ENCODE measurements at places on chromosomes 11 and 22.

- DNase-seq: no peak
Measured at GRCh38 chr11:75510004-75510722, 15.6 kb downstream of the GDPD5 start.

GRCh38 chr22:44202261-44202789 lies 21.6 kb downstream of the PARVG start:
- no peak for DNase-seq

- no peak for DNase-seq
Measured at GRCh38 chr11:61116426-61117167, 14.3 kb downstream of the CD5 start.

DNA sequence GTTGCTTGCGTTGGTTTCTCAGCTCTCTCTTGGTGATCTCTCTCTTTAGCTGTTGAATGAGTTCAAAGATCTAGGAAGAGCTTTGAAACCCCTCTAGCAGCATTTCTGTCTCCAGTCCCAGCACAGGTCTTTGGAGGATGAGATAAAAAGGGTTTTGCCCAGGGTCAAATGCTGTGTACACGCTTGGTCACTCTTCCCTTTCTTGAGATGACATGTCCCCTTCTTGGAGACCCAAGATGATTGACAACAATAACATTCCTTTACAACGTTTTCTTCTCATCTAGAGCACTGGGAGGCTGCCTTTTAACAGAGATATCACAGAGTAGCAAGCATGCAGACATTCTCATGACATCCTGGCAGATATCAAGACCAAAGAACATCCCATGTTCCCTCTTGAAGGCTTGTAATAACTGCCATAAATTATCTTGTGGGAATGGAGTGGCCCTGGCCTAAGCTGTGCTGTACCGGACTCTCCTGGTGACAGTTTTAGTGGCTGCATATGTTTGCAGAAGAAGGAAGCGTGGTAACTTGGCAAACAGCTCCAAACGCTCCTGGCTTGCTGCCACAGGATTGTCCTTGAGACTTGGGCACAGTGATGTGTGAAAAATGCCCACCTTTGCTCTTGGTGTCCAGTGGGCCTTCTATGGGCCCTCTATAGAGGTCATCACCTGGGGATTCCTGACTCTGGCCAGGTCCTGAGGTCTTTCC lies 107.8 kb downstream of the PTPRJ start:
- DNase-seq: no peak

DNA sequence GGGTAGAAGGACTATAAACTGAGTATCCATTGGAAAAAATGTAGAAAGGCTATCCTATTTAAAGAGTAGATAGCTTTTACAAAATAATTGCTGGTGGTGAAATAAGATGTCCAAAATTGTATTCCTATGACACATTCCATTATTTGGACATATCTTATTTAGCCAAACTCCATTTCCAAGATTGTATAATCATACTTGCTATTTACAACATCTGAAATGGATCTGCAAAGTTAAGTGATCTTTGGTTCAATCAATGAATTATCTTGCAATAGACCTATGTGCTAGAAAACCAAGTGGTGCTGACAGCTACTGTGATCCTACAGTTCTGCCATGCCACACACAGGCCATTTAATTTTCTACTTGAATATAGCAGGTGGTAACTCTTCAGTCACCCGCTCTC lies 11.0 kb upstream of the BLID start:
- DNase-seq: no peak

DNA sequence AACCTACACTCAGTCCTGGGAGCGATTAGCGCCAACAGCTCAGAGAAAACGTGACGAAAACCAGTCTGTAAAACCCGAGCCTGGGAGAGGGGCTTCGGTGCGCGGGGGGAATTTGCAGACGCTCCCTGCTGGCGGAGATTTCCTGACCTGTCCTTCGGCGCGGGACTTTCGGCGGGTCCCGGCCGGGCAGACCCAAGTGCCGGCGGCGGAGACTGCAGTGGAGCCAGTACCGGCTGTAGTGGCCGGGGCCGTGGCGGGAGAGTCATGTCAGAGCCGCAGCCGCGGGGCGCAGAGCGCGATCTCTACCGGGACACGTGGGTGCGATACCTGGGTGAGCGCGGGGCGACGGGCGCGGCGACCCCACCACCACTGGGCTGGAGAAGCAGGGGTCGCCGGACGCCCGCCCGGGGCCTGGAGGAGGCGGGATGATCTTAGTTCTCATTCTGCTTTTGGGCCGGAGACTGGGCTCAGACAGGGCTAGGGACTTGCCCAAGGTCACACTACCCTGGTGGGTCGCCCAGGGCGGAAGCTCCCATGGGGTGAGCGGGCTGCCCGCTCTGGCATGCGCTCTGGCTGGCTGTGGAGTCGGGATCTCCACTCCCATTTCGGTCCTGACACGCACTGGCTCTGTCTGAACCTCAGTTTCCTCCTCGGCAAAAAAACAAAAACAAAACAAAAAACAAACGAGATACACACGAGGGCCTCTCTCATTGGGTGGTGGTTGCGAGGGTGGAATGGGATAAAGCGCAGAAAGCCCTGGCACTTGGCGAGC lies at the start of gene MTFP1:
TSS of gene MTFP1 (plus strand) at position 153 of the 772 bp plus-strand sequence. CDS start at position 265, 112 bp downstream.
- DNase-seq: peak; percentile 88

DNA sequence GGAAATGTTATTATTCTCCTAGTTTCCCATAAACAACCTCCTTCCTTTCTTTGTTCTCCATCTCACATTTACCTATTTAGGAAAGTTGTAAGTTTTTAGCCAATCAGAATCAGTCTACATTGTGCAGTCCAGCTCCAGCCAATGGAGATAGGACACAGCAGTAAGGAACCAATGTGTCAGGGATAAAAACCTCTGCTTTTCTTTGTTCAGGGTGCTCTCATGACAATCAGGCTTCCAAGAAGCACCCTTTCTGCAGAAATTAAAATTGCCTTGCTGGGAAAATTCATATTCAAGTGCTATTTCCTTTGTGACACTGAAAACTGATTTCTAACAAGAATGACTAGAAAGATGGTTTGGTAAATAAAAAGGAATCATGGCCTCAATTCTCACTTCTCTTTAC lies 14.6 kb downstream of the SCGB2A1 start:
- DNase-seq: no peak

DNA sequence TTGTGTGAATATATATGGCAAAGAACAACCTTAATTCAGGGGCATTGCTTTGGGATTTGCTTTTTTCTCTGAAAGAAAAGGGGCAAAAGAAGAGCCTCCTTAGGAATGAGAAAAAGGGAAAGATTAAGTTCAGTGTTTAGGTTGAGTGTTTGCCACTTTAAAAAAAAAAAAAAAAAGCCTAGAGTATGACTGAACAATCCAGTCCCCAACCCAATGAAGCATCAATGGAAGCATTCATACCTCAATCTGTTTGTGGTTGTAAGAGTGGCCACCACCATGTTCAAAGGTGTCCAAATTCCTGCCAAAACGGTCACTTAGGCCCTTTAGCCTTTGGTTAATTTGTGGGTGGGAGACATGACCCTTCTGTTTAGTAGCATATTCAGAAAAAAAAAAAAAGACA lies 260.6 kb downstream of the SOX6 start:
- no peak for DNase-seq

DNA sequence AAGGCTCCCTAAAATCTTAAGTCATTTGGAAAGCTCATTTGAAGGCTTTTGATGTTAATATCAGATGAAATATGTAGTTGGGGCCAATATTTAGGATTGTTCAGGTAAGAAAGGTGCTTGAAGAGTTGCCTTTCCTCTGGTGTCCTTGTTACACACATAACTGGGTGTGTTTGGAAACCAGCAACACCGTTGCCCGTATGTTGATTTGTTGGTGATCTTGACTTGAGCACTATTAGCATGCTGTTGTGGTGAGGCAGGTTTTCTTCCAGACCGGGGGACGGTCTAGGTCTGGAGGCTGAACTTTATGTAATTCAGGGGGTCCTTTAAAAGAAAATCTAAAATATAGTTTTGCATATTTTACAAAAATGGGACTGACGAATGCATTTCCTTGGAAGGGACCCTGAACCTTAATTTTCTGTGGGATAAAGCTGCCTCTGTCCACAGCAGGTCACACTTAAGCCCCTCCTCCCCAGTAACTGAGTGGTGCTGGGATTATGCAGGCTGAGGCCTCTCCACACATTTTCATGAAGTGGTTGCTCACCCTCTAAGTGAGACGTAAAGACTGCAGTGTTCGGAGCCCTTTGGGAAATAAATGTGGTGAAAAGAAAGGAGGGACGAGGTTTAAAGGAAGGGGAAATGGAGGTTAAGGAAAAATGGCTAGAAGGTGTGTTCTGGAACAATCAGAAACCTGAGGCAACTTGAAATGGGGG lies 1.8 kb downstream of the YWHAH start:
- no peak for DNase-seq

DNA sequence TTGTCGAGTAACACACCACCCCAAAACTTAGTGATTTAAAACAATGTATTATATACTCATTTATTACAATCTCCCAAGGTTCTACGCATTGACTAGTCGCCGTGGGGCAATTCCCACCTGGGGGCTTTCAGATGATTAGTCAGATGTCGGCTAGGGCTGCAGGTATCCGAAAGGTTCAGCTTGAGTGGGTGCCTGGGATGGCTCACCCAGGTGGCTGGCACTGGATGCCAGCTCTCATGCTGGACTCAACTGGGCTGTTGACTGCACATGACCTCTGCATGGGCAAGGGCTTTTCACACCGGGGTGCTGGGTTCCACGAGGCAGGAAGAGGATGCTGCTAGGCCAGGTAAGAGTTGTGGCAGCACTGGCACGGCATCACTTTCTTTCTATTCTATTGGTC lies 21.9 kb upstream of the MICAL2 start:
- no peak for DNase-seq

- no peak for DNase-seq
Measured at GRCh38 chr22:46871826-46872225, 109.4 kb downstream of the TBC1D22A start.

- DNase-seq: no peak
Measured at GRCh38 chr11:60563553-60564235, 48.5 kb downstream of the MS4A13 start.

DNA sequence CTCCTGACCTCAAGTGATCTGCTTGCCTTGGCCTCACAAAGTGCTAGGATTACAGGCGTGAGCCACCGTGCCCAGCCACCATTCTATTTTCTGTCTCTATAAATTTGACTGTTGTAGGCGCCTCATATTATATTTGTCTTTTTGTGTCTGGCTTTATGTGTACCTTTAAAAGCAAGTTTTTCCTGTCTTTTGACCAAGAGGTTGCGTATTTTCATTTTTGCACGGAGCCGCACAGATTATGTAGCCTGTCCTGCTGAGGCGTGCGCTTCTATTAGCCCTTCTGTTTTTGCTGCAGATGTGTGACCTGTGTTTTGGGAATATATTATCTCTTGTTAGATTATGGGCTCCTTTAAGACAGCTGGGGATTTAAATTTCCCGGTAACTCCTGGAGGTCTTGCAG lies 40.4 kb upstream of the WEE1 start:
- DNase-seq: no peak

- no peak for DNase-seq
Measured at GRCh38 chr22:44683237-44683636, 18.8 kb upstream of the PRR5 start.

- DNase-seq: no peak
Measured at GRCh38 chr11:120289426-120289825, 35.7 kb upstream of the TLCD5 start.

GRCh38 chr11:74535371-74536160 lies 42.0 kb upstream of the LIPT2 start:
- DNase-seq: no peak

- DNase-seq: peak; percentile 35
Measured at GRCh38 chr11:95991101-95991500, 67.2 kb upstream of the MTMR2 start.

DNA sequence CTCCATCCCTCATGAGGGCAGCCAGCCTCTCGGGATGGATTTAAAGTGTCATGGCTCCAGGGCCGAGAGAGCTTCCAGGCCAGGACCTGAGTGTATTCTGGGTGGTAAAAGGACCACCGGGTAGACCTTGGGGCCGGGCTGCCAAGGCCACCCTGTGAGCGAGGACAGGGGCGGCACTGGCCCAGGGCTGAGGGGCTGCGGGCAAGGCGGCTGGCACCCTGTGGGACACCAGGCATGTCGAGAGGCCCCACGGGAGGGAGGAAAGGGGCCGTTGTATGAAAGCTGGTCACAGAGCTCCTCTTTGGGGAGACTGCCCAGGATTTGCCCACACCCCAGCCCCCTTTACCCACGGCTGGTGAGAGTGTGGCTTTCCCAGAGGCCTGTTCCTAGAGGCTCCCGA lies 92.3 kb upstream of the RTL6 start:
- DNase-seq: no peak

All from iPS-NIHi11 (cell line).